Suppressor macrophage (primary cell): ENCODE measurements at places on chromosomes 12 and 14.

DNA sequence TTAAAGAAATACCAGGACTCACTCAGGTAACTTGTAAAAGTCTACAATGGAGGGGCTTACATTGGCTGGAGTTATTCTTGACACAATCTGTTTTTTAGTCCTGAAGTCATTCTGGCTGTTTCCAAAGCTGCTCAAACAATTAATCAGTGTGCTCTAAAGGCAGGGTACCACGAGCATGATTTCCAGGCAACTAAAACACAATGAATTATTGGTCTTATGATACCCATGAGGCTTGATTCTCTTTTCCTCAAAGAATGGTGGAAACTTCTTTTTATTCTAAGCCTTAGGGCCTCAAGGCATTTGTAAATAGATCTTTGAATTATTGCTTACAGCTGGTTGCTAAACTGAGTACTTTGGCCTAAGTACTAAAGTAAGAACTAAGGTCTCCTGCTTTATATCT, 199.8 kb upstream of the PDZRN4 start:
- no peak for DNase-seq

DNA sequence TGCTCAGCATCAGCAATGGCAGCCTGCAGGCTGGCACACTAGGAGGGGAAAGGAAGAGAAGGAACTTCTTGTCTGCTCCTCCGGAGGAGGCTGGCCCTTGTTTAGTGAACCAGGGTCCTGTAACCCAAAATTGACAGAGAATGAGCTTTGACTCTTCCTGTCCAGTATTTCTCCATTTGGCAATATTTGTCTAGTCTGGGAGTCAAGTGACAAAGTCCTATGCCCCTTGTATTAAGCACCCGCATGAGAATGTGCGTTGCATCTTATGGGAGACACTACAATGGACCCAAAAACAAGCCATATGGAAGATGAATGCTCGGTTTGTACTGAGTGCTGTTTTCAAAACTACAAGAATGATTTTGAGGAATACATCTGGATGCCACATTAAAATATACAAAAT, 3.8 kb downstream of the KRT6C start:
- no peak for DNase-seq

GRCh38 chr12:100758083-100758482, 36.5 kb upstream of the ANO4 start:
- no peak for DNase-seq

DNA sequence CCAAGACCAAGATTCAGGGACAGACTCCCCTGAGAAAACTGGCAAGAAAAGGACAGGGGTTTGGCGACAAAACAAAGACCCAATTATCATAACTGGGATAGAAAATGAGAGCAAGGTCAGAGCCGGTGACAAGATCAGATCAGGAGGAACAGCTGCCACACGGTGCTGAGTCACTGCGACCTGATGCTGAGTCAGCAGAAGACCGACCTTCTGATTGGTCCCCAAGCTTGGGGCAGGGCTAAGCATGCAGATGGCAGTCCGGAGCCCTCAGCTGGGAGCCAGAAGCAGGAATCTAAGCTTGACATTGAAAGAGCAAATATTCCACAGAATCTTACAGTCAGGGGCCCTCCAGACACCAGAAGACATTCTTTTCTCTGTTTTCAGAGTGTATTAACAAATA, 19.1 kb upstream of the ARMH4 start:
- peak; percentile 87 for DNase-seq

GRCh38 chr12:13233830-13234641, 37.5 kb downstream of the EMP1 start:
- DNase-seq: peak; percentile 83

- no peak for DNase-seq
Observed at GRCh38 chr12:34304001-34304400, 281.7 kb downstream of the ALG10 start.

DNA sequence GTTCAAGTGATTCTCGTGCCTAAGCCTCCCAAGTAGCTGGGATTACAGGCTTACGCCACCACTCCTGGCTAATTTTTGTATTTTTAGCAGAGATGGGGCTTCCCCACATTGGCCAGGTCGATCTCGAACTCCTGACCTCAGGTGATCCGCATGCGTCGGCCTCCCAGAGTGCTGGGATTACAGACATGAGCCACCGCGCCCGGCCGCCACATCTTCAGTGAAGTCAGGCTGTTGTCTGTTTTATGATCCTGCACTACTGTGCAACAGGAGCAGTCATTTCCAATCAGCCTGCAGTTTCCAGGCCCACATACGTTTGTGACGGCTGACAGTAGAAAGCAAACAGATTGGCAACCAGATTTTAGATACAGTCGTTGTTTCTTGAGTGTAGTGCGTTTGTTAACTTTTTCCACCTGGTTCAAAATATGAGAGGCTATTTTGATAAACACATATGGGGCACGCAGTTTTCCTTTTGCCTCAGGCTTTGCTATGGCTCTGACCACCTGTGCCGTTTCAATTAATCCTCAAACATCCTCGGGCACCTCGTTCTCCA, 74.8 kb downstream of the LGMN start:
- no peak for DNase-seq

DNA sequence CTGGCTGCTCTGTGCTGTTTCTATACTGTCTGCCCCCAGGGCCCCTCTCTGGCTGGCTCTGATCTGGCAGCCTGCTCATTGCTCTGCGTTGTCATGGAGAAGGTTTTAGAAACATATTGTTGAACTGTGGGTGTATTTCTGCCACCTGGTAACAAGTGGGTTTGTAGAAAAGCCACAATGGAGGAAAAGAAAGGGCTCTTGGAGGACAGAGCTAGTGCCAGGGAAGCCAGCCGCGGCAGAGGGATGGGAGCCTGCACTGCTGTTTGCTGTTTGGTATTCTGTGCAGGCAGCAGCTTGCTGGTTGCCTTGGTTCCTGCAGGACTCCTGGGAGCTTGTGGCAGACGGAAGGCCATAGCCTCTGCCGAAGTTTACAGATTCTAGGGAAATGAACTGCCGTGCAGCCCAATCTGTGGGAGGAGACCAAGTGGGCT, 15.1 kb downstream of the CCDC177 start:
- DNase-seq: no peak

GRCh38 chr12:114209861-114210260, 196.1 kb downstream of the TBX5 start:
- DNase-seq: no peak

DNA sequence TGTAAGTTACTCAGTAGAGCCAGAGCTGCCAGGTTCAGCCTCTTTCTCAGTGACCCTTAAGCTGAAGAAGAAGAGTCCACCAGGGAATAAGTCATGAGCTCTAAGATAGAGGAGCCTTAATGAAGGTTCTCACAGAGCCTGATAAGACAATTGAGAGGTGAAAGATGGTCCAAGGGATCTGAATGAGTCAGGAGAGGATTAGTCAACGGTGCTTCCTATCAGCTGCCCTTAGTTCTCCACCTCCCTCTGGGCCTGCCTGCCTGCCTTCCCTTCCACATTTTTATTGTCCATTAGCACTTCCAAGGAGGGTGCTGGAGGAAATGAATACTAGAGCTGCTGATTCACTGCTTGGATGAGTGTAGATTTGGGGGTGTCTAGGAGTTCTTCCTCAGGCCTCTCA, 161.7 kb upstream of the RMST start:
- DNase-seq: peak; percentile 25

DNA sequence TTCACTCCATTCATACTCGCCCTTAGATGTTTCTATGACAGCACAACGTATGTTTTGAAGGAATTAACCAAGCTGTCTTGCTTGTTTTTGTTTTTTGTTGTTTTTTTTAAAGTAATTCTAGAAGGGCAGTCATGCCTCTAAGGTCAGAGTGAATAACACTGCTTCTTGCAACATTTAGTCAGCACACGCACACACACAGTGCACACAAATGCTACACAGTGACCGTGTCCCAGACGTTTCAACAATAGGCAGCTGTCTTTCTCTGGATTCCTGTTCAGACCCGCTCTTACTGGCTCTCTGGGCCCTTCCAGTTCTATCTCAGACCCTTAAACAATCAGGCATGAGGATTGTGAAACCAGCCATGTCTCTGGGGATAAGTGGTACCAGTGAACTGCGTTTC, 351.0 kb upstream of the FKBP4 start:
- no peak for DNase-seq

- DNase-seq: no peak
Observed at GRCh38 chr14:36658123-36659009, 3.3 kb upstream of the PAX9 start.

DNA sequence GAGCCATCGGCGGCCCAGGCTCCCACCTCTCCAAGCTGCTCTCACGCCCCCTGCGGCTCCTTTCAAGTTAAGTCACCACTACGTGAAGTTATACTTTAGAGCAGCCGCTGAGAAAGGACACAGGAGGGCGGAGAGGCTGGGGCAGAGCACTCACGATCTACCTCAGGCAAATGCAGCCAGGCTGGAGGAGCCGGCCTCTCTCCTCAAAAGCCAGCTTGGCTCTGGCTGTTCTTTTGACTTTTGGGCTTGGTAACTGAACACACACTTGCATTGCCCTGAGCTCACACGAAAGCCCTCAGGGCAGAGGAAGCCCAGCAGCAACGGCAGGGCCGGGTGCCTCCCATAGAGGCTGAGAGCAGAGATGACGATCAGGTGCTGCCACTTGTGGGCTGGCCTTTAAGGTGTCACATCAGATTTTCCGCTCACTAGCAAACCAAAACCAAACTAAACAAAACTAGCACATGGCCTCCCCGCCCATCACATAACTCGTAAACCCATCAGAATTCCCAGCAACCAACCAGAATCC, 75.2 kb downstream of the PITPNM2 start:
- DNase-seq: no peak

DNA sequence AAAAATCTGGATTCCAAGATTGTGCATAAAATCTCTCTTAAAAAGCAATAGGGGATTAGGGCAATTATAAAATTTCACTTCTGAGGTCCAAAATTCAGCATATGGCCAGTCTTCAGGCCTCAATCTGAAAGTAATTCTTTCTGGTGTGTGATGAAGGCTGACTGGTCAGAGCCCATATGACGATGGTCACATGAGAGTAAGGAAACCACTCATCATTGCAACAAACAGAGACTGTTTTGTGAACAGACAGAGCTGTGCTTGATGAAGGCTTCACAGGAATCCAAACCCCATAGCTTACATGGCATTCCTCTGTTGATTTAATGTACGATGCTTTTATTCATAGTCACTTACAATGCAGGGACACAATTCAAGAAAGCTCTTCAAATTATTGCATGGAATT, 238.1 kb downstream of the APAF1 start:
- DNase-seq: no peak

DNA sequence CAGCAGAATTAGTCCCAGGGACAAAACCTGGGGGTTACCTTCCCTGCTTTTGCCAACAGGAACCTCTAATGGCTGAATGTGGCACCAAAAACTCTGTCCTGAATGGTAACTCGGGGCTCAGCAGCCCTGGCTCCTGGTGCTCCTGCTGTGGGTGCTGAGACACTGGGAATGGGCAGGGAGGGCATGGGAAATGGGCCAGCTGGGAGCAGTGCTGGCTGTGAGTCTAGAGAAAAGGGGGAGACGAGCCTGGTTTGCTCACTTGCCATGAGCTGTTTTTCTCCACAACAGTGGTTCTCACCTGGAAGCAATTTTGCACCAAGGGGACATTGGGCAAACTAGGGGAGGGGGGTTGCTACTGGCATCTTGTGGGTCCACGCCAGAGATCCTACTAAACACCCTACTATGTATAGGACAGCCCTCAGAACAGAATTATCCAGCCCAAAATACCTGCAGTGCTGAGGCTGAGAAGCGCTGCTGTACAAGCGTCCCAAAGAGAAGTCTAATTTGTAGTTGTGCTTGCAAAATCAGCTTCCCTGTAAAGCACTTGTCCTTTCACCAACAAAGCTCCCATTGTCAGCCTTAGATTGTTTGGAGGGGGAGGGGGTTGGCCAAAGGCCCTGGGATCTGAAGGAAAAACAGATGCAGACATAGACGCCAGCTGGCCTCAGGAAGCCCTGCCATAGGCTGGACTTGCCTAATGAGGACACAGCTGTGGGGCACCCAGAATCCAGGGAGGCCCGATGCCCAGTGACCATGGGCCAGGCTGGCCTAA, 3.6 kb downstream of the LRRC74A start:
- DNase-seq: peak; percentile 25

DNA sequence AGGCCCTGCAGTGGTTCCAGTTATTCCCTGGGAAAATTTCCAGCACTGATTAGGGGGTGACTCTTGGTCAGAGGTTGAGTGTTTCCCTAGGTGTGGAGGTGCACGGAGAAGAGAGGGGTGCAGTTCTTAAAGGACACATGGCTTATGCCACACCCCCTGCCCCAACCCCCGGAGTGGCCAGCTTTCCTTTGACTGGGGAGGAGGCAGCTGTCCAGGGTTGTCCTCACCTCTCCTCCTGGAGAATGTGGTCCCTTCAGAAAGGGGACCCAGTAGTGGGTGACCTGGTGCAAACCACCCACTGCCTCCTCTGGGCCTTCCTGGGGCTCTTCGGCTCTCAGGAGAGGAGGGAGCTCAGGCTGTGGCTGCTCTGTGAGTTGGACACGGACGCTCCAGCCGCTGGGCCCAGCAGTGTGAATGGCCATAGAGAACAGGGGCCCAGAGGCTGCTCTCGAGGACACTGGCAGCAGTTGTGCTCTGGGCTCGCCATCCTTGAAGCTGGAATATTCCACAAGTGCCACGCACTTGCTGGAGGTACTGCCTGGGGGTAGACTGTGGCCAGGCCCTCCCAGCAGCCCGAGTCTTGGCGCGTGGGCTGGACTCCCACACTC, 13.6 kb downstream of the PACS2 start:
- no peak for DNase-seq

DNA sequence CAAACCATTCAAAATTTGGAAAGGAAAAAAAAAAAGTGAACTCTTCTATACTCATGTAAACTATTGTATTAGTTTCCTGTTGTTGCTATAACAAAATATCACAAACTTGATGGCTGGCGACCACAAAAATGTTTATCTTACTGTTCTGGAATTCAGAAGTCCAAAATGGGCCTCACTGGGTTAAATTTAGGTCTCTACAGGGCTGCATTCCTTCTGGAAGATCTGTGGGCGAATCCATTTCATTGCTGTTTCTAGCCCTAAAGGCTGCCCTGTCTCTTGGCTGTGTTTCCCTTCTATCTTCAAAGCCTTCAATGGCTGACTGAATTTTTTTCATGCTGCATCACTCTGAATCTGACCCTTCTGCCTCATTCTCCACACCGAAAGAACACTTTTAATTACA, 105.1 kb upstream of the NAV3 start:
- no peak for DNase-seq

DNA sequence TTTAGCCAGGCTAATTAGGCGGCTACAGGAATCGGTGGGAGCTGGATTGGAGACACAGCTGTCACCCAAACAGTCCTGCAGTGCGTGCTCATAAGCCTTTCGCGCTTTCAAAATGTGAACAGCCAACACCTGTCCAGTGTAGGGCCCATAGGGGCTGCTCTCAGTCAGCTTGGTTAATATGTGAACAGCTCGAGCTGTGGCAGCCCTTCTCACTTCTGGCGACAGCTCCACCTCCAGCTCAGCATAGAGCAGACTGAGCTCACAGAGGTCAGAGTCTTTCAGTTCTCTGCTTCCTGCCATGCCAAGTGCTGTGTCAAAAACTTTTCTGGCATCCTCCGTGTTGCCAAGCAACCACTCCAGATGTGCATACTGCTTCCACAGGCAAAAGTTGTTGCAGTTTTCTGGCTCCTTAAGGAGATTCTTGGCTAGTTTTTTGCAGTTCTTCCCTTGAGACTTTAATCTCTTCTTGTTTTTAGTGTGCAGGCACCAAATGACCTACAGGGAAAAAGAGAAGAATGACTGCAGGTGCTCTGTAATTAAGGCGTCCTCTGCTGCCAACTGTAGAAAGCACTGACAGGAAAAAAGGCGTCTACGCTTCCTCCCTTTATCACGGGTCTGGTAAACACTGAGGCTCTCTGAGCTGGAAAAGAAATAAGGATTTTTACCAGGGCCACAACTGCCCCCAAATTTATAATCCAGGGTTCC, 32.5 kb downstream of the PSMC1 start:
- DNase-seq: no peak
